Cardiac septum (tissue), 1 donor: ENCODE measurements at places on chromosomes 4 and X. TPM values are rescaled to one million over a fixed set of nuclear protein-coding genes. Genes with fewer than 3 reads are reported as not detected.

DNA sequence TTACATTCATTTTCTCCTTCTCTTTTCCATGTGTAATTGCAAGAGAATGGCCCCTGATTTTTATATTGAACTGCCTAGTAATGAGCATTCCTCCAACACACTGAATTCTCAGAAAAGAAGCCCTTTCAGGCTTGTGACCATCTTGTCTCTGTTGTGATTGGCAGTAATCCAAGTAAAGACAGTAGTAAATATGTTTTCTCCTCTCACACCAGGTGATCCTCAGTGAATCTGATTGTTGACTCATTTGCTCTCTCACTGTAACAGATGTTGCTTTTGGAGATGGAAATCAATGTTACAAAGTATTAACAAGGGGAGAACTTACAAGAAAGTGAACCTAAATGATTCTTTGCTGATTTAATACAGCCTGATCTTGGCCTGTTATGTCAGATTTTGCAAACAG is 271.0 kb downstream of the AFF2 start:
- no peak for DNase-seq

GRCh38 chr4:152246659-152247058 is 289.2 kb downstream of the FBXW7 start:
- DNase-seq = no peak

The TCP11X2 gene
- not detected for total RNA-seq

The CD40LG gene
- total RNA-seq = not detected

- no peak for DNase-seq
Measured at GRCh38 chr4:165367040-165367439, 11.8 kb upstream of the CPE start.

The COL4A5 gene
- 14.0 TPM for total RNA-seq

- no peak for DNase-seq
Measured at GRCh38 chrX:15465896-15466651, 27.1 kb downstream of the PIR start.
